ENCODE measurements at places on chromosomes 4 and X.

DNA sequence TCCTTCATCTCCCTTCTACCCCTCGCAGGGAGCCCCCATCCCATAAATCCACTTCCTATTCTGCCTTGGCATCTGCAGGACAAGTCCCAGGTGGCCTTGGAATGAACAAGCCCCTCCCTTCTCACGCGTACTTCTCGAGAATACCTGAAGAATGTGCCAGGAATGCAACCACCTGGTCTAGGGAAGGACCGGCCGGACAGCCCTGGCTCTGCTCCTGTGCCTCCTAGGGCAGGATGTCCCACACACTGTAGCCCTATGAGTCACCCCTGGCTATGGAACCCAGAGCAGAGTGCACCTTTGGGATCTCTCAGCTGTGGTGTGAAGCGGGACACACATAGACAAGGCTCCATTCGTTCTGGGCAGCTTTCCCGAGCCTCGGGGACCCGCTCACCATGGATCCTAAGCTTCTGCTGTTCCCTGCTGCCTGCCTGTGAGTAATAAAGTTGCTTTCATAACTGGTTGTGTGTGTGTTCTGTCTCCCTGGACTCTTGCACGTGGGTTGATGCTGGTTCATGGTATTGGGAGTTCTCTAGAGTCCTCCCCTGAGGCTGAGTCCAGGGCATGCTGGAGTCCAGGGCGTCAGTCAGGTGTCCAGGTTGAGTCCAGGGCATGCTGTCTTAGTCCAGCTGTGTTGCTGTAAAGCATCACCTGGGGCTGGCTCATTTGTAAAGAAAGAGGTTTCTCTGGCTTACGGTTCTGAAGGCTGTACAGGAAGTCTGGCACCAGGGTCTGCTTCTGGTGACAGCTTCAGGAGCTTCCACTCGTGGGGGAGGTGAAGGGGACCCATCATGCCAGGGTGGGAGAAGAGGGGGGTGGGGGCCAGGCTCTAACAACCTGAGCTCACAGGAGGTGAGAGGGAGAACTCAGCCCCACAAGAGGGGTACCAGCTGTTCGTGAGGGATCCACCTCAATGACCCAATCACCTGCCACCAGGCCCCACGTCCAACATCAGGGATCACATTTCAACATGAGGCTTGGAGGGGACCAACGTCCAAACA lies 7.4 kb upstream of the PDE6B start:
- no peak for DNase-seq

DNA sequence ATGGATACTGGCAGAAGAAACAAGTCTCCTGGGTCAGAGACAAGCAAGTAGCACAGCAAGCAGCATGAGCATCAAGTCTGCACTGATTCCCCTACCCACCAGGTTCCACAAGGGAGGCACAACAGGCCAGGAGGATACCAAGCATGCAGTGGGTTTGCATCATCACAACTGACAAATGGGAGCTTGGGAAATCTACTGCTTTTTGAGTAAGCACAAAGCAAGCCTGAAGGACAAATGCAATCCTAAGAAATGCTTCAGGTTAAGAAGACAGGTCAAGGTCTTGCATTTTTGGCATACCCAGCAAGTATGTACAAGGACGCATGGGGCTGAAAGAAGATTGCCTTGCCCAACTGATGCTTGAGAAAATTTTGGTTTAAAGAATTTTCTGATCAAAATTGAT lies 279.6 kb downstream of the PDGFC start:
- no peak for DNase-seq

GRCh38 chr4:183101956-183102480 lies 3.0 kb downstream of the WWC2 start:
- no peak for DNase-seq

DNA sequence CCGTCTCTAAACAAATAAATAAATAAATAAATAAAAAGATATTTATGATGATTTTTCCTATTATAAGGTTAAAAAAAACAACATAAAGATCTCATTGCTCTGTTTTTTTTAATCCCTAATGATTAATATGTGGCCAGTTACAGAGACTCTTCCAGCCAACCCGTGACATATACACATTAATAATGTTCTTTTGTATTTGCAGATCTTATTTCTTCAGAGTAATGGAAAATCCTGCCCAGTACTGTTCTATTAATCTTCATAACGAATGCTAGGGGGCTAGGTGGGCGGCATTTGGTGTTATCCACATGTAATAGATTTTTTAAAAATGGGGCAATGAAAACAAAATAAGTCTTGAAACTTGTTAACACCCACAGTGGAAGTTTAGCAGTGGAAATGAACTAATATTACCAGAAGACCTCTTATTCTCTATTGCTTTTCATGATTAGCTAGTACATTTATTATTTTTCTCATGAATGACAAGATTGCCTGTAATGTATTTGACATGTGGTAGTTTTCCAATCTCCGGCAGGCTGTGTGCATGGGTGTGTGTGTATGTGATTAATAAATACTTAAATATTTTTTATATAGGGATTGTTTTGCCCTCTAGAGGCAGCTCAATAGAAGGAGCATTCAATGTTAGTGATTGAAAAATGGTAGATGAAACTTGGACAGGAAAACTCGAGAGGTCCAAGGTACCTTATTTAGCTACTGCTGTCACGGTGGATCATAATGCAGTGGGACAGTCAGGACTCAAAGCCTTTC lies 457.4 kb downstream of the IL1RAPL1 start:
- DNase-seq = no peak

DNA sequence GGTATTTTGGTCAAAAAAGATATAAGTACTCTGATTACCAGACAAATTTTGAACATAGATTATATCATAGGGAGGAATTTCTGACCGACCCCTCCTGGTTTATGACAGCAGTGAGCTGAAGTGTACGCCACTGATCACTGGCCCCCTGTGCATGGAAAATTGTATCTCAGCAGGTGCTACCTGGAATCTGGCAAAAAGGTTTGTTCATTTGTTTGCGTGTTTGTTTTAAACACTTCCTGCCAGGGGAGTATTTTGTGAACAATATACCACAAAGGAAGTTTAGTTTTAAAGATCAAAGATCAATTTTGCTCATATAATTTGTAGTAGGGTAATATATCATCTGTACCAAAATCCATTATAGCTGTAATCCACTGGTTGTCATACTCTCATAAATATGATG lies 219.7 kb upstream of the TENM3 start:
- no peak for DNase-seq

DNA sequence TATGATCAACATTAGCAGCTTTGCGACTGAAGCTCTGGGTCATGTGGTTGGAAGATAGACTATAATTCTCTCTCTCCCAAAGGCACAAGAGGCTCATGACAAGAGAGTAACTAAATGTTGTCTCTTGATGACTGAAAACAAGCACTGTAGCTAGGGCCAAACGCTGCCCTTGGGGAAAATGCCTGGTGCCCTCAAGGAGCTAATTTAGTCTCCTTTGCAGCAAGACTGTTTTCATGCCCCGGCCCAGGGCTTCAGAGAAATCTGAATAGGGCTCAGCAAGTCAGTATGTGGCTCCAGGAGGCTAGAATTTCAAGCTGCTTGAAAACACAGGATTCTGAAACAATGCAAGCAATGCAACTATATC lies 411.9 kb downstream of the GPAT3 start:
- DNase-seq = no peak

DNA sequence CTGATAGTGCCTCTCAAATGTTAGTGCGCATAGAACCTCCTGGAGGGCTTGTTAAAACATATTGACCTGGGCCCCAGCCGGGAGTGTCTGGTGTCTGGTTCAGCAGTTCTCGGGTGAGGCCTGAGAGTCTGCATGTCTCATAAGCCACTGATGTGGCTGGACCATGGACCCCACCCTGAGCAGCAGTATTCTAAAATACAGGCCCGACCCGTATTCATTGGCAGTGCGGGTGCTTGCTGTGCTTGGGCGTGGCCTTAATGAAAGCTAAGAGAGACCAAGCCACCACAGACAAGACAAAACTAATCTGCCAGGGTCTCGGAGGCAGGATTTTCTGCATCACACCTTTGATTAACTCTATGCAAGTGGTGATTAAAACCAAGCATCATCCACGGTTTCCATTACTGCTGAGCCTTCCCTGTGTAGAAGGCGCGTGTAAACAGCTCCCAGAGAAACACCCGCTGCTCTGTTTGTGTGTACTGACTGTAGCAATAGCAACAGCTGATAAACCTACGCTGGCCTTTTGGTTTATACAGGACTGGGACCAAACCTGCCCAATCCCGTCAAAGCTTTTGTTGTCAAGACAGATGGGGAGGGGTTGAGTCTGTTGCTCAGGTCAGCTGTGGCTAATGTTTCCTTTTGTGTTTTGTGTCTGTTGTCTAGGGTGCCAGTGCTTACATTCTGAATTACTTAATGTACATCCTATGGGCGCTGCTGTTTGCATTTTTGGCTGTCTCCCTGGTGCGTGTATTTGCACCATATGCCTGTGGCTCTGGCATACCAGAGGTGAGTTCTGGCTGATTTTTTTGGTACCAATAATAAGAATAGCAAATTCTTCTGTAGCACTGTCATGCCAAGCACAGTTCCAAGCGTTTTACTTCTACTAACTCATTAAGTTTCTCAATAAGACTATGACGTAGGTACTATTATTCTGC lies 40.8 kb downstream of the CLCN4 start:
- DNase-seq = no peak

DNA sequence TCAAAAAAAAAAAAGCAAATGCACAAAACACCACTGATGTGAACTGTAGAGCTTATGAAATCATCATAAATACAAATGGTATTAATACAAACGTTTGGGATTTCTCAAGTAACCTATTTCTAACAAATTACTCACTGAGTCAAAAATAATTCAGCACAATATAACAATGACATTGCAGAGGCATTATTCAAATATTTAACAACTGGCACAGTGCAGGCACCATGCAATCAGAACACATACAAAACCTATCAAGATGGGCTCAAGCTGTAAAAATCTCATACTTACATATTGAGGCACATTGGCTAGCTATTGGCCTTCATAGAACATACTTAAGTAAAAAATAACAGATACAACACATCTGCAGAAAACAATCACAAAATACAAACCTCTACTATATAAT lies 81.1 kb downstream of the LRBA start:
- DNase-seq = no peak

DNA sequence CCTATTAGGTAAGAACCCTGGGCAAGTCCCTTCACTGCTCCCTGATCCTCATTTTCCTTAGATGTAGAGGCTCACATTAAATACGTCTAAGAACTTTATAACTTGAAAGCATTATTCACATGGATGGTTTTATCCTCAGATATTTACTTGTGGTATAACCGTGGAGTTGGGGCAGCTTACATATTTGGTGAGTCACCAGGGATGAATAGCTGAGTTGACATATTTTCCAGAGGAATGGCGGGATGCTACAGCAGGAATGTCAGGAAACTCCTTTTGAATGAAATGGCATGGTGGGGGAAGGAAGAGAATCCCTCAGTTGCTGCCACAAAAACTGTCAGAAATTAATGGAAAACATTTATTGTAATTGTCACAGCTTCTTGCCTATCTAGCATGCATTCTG lies 165.3 kb upstream of the RPS6KA3 start:
- no peak for DNase-seq

DNA sequence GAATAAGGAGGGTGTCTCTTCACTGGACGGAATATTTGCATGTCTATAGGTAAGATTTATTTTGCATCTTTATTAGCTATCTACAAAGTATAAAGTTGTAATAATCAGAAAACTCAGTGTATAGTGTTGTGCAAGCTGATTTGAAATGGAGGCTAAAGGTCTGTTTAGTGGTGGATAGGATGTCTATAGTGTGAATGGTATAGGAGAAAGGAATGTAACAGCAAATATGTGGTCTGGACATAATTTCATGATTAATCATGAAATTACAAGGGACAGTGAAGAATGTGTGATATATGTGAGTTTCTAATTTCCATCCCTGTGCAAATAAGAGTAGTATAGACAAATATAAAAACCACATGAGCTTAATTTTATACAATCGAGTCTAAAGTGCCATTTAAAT lies 79.3 kb upstream of the CAMK2D start:
- no peak for DNase-seq

DNA sequence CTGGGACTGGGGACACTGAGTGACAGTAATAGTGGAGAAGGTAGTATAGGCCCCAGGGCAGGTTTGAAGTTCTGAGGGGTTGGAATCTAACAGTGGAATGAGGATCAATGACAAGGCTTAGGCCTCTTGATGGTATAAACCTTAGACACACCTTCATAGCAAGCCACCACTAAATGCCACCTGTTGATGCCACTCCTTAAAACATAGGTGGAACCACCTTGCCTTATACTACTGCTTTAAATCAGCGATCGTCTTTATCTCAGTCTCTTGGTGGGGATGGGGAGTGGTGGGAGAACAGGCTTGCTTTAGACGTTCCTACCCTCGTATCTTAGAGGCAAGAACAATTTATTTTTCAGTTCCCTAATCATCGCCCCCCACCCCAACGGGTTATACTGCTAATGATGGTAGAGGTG lies 1.2 kb downstream of the RAB33B start:
- DNase-seq = no peak

DNA sequence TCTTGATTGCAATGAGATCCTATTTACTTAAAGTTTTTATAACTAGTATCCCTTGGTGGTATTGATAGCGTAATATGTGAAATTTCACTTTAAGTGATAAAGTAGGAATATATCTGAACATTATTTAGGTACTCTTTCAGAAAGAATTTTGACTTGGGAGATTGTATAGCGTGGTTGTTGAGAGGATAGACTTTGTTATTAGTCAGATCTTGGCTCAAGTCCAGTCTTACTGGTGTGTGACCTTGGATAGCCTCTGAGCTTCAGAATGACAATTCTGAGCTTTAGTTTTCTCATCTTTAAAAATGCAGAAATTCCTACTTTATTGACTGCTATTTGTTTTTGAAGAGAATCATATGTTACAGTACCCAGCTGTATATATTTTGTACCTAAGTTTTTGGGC lies 32.6 kb downstream of the DCK start:
- no peak for DNase-seq

DNA sequence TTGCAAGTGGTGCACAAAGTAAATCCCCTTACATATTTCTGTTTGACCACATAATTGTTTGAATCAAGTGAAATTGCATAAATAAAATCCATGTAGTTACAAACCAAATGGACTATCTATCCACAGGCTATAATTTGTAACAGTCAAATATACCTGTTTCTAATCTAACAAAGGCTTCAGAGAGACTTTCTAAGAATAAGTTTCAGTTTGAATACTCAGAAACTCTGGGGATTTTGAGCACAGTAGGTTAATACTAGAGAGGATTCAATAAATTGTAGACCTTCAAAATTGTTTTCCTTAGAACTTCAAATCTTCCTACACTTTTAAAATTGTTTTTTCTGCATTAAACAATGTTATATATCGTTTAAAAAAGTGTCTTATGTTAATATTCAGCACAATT lies 1250.1 kb downstream of the NLGN4X start:
- DNase-seq = no peak

DNA sequence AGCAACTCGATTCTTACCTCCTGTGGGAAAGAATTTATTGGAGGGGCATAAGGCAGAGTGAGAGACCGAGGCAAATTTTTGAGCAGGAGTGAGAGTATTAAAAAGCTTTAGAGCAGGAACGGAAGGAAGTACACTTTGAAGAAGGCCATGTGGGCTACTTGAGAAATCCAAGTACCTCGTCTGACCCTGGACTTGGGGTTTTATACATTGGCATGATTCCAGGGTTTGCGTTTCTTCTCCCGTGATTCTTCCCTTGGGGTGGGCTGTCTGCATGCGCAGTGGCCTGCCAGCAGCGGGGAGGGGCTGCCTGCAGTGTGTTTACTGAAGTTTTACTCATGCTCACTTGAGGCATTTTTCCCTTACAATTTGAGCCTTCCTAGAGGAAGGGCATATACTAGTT lies 3.4 kb downstream of the GALNT7 start:
- no peak for DNase-seq

Data from stimulated activated CD4-positive, alpha-beta T cell treated with anti-CD3 and anti-CD28 coated beads, Interleukin-15, amount 100 ng/mL, for 1 hour (primary cell).